CD4-positive, CD25-positive, alpha-beta regulatory T cell (primary cell): ENCODE measurements at places on chromosomes 12 and 14.

DNA sequence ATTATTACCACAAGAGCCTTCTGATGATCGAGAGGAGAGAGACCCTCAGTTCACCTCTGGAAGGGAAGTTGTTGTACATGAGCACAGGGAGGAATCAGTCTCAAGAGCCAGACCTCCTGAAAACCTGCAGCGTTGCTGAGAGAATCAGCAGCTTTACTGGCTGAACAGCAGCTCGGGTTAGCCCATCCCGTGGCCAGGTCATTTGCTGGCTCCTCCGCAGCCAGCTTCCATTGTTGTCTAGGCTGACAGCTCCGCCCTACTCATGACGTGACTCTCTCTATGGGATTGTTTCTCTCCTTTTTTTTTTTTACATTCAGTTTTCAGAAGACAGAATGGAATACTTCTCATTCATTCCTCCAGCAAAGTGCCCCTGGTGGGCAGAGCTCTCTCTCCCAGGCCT, 69.9 kb downstream of the TGFB3 start:
- no peak for DNase-seq

- DNase-seq, result no peak
These were observed 13.4 kb upstream of the OAS2 start for GRCh38 chr12:112964915-112965314.

- DNase-seq, result peak; percentile 31
These were observed 1.7 kb upstream of the MAP3K9 start for GRCh38 chr14:70811050-70811449.

- peak; percentile 80 for DNase-seq
These were observed 27.6 kb downstream of the BICD1 start for GRCh38 chr12:32134101-32134888.

DNA sequence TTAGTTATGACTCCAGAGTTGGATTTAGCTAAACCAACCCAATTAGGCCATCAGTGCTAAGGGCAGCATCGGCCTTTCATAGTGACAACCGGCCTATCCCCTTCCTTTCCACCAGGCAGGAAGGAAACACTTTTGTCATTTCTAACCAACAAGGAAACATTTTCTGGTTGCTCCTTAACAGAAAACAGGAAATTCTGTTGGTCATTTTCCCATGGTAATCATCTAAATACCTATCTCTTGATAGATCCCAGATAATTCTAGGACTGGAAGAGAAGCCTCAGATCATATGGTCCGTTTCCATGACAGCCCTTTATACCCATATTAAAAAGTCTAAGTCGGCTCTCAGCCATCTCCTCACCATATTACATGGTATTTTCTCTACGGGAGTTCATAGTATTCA, 79.2 kb upstream of the USP44 start:
- no peak for DNase-seq

- DNase-seq, result no peak
These were observed 162.4 kb downstream of the RBM19 start for GRCh38 chr12:113803759-113804140.

DNA sequence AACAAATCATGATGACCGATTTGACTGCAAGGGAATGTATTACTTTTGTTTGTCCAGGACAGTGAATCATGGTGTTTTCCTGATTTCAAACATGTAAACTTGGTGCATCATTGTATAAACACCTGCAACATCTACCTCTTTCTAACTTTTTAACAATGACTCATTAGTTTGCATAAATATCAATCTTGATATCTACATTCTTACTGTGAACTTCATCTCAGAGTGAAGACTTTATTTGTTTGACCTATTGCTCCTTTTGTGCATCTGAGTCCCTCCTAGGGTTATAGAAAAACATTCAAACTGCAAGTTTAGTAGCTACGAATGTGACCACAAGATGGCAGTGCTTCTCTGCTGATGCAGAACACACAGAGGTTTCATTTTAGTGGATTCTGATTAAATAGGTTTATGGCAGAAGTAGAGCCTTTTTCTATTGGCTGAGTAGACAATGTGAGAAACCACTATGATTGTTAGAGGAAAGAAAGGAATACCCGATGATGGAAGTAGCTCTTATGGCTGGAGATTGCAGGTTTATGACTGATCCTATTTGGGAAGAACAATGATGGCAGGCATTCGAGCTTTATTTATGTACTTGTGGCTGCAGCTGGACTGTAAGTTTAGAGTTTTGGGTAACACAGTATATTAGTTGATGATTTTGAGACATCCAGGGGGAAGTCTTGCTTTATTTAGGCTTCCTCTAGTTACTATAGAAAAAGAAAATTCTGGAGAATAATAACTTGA, 244.2 kb upstream of the OR4E1 start:
- DNase-seq, result peak; percentile 41

GRCh38 chr12:55946553-55946952, 15.6 kb downstream of the DGKA start:
- DNase-seq, result no peak

GRCh38 chr12:40376533-40377267, 151.9 kb downstream of the LRRK2 start:
- no peak for DNase-seq

GRCh38 chr14:61298824-61299223, 17.7 kb upstream of the TMEM30B start:
- DNase-seq, result no peak

DNA sequence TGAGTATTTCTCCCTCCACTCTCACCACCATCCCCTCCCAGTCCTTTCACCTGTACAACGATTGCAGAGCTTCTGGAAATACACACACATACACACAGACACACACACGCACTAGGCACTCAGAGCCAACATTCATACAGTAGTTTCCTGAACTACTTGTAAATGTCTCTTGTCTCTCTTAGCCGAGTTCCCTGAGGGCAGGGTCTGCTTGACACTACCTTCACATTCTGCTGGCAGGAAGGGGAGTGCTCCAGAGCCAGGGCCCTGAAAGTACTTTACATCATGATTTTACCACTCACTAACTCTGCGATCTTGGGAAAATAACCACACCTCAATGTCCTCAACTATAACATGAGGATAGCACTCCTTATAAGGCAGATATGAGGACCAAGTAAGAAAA, 82.7 kb downstream of the GAS2L3 start:
- DNase-seq, result no peak

- no peak for DNase-seq
These were observed 65.6 kb downstream of the NUAK1 start for GRCh38 chr12:106073179-106073578.

GRCh38 chr12:117596968-117597367, 235.5 kb upstream of the NOS1 start:
- no peak for DNase-seq

DNA sequence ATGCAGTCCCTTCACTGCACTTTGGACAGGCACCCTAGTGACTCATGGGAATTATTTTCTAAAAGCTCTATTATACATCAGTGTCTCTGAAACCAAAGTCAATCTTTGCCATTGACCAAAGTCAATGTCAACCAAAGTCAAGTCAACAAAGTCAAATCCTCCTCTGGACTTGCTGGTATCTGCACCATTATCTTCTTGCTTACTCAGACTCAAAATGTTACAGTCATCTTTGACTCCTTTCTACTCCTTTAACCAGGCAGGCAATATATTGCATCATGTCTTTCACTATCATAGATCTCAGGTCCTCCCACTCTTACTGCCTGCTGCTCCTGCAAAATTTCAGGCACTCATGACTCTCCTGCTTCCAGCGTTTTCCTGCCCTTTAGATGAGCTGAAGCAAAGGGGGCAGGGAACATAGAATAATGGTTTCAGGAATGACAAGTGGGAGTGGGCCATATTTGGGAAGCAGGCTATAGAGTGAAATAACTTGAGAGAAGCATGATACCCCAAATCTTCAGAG, 39.2 kb downstream of the IGF1 start:
- DNase-seq, result no peak

DNA sequence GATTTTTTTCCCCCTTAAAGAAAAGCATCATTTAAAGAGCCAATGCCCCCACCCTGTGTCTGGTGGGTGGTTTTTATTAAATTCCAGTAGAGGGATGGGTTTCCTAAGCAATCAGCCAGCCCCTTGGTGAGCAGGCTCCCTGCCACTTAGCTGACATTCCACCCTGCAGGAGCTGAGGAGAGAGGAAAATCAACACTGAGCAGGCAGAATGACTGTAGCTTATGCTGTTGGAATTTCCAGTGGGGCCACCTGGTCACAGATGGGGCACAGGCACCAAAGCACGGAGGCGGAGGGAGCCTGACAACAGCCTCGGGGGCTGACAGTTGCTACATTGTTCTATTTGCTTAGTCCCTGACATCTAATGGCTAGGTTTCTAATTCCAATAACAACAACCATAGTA, 127.7 kb downstream of the TMEM30B start:
- DNase-seq, result no peak

GRCh38 chr14:96384740-96385139, 7.2 kb upstream of the AK7 start:
- no peak for DNase-seq
